Activated effector memory CD4-positive, alpha-beta T cell treated with Interleukin-2 at 50 U/mL for 16 hours (primary cell): ENCODE measurements at places on chromosomes 2 and 18.

GRCh38 chr18:22974001-22974400, 40.9 kb downstream of the RBBP8 start:
- DNase-seq, result no peak

- no peak for DNase-seq
These were observed 25.4 kb upstream of the GLI2 start for GRCh38 chr2:120710256-120710655.

- DNase-seq, result peak; percentile 88
These were observed 17.2 kb upstream of the C2orf74 start for GRCh38 chr2:61144697-61145268.

- no peak for DNase-seq
These were observed 139.0 kb upstream of the PIEZO2 start for GRCh38 chr18:11288401-11288800.

DNA sequence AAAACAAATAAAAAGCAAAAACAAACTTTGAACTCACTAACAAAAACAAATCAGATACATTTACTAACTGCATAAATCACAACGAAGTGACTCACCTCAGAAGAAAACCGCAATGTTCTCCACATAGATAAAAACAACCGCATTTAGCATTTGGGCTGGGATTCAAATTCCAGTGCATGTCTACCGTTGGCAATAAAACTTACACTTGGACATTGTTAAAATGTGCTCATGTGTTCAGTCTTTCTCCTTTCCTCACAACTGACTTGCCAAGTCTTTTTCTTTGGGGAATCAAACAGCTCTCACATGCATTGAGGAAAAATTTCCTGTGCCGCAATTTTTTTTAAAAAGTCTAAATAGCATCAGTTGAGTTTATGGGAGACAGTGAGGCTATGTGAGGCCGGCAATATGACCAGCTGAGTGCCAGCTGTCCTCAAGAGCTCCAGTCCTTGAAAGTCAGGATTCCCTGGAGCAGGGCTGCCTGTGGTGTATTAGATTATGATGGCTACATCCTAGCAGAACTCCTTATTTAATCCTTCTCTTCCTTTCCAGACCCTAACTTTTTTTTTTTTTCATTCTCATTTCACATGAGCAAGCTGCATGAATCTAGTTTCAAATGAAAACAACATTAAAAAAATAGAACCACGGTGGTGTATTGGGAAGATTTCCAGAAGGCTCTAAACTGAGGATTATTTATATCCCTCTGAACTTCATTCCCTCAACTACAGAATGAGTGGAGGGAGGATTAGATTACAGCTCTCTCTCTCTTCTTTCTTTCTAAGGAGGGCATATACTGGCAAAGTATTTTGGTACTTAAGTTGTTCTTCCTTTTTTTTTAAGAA, 70.2 kb upstream of the MEIS1 start:
- no peak for DNase-seq

DNA sequence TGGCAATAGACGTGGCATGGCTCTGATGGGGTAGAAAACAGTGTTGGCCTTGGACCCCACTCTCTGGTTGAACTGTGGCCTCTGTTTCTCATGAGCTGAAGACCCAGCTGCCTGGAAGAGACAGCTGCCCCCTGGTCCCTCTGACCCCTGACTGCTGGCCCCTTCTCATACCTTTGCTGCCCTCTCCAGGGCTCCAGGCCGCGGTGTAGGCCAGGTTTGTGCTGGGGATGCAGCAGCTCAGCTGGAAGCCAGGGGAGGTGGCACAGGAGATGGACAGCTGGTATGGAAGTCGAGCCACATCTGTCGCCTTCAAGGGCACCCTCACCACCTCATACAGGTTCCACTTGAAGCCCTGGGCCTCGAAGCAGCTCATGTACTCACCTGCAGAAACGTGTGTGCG, 31.7 kb upstream of the SELENOI start:
- no peak for DNase-seq

DNA sequence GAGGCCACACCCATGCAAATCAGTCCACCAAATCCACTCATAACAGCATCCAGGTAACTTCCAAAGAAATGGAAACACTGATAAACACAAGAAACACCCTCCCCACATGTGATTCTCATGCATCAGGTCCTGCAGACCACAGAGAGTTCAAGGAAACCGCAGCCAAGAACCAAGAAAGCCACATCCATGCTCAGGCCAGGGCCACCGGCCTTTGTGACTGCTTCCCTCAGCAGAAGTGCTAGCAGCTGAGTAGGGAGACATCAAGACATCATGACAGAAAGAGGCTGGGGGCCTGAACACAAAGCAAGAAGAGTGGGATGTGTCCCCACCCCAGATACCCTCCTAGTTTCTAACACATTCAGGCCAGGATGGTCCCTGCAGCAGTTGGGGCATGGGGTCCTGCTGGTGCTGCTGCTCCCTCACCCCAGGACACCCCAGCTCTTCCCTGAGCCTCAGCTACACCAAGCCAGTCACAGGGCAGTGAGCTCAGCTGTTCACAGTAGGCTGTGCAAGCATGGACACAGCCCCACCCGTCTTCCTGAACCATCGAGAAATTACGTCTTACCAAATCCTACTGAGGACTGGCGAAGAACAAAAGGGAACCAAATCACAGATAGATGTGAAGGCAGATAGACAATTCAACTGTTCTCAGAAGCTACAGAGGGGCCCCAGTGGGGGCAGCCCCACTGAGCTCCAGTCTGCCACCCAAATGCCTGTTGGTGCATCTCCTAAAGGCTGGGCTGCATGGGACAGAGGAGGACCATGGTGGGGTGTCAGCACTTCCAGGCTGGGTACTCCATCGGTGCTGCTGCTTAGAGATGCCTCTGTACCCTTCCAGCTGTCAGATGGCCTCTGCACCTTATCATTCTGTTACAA, 60.9 kb downstream of the HDAC4 start:
- DNase-seq, result no peak

GRCh38 chr2:10957391-10957790, 45.7 kb downstream of the KCNF1 start:
- no peak for DNase-seq

- DNase-seq, result no peak
These were observed 46.1 kb upstream of the CELF4 start for GRCh38 chr18:37611614-37612279.

- no peak for DNase-seq
These were observed 16.2 kb downstream of the GPR75 start for GRCh38 chr2:53843595-53843994.

DNA sequence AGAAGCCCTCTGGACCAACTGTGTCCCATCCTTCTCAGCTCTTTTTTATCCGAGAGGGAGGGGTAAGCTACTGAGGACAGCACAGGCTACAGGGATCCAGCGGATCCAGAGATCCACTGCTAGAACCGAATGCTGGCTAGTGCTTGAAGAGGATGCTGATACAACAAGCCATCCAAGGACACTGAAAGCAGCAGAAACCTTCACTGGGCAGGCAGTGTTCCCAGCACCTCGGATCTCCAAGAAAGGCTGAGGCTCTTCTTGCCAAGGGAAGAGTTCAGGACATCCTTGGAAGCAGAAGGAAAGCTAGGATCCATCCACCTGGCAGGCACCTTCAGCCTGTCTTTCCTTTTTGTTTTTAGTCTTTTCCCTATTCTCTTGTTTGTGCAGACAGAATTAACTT, 13.2 kb upstream of the FHOD3 start:
- no peak for DNase-seq

- DNase-seq, result no peak
These were observed 51.6 kb upstream of the CD28 start for GRCh38 chr2:203654826-203655225.

DNA sequence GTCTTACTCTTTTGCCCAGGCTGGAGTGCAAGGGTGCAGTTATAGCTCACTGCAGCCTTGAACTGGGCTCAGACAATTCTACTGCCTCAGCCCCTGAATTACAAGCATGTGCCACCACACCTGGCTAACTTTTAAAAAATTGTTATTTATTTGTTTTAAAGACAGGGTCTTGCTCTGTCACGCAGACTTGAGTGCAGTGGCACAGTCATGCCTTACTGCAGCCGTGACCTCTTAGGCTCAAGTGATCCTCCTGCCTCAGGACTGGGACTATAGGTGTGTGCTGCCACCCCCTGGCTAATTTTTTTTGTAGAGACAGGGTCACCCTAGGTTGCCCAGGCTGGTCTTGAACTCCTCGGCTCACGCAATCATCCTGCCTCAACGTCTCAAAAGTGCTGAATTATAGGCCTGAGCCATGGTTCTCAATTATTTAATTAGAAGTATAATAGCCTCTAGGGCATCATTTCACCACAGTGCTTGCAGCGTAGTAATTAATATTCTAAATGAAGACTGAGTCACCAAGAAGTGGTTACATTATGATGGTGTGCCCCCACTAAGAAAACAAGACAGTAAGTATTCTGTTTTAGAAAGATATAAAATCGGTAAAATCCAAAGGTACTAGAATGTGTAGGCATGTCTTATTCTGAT, 69.6 kb downstream of the EML4 start:
- DNase-seq, result peak; percentile 30

DNA sequence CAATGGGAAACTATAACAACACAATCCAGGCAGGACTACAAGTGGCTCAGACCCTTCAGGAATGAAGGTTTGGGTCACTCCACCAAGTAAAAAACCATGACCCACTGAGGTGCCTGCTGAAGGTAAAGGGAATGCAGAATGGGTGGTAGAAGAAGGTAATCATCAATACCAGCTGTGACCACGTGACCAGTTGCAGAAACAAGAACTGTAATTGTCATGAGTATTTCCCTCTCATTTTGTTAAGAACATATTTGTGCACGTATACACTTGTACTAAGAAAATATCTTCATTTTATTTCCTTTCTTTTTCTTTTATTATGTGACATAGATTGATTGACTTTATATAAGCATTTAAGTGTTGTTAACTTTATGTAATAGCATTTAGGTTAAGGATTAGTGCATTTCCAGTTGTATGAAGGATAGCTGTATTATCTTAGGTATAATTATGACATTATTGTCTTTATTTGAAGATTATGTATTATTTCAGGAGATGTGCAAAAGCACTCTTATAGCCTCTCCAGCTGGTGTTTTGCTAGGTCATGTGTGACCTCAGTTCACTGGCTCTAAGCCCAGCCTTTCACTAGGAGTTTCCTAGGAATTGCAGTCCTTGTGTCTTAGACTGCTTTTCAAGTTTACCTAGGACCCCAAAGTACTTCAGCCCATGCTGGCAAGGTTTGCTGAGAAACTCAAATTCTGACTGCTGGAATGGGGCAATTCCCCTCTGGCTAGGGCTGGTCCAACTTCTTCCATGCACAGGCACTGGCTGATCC, 125.7 kb upstream of the DPP10 start:
- DNase-seq, result no peak

GRCh38 chr2:23283653-23284052, 101.3 kb upstream of the KLHL29 start:
- no peak for DNase-seq

DNA sequence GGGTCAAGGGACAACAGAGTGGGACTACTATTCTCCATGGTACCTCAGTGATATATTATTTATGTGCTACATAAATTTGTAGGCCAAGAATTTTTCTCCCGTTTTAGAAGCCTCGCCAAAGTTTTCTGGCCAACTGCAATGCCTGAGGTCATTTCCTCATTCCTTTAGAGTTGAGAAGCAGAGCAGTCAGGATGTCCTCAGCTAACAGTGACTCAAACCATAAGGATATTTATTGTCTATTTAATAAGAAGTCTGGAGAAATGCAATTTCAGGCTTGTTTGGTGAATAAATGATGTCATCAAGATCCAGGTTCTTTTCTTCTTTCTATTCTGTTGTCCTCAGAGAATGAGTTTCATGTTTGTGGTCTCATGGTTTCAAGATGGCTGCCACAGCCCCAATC, 91.0 kb downstream of the ADCYAP1 start:
- DNase-seq, result no peak

GRCh38 chr2:152298754-152299153, 36.2 kb upstream of the FMNL2 start:
- no peak for DNase-seq

- no peak for DNase-seq
These were observed 82.8 kb downstream of the MARCHF4 start for GRCh38 chr2:216289470-216289869.

- DNase-seq, result no peak
These were observed 32.7 kb downstream of the SPIRE1 start for GRCh38 chr18:12625241-12625640.

DNA sequence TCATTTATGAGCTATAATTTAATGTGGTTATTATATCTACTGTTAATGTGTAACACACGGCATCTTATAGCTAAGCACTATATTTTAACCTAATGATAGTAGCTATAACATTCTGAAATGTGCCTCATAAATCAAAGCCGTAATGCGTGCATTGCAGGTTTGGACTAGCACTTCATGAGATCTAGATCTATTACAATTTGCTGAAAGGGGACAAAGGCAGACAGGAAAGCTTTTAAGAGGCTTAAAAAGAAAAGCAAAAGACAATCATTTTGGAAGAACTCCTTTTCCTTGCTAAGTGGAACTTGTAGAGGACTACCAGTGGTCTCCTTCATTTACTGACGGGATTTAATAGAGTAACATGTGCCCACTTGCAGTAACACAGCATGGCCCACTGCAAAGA, 213.1 kb downstream of the NBAS start:
- DNase-seq, result no peak

GRCh38 chr18:69172046-69172445, 228.6 kb upstream of the DOK6 start:
- no peak for DNase-seq

DNA sequence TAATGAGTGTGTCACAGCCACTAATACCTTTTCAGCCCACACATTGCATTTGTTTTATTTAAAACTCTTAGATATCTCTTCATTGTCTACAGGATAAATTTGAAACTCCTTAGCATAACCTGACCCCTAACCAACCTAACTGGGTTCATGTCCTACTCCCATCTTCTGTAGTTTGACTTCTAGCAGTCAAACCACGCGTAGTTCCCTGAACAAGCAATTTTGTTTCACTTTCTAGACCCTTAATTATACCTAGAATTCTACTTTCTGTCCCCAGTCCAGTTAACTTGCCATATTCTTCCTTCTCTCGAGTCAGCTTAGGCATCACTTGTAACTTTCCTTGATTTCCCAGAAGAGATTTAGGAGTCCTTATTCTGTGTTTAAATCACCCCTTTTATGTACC, 55.1 kb downstream of the RBBP8 start:
- no peak for DNase-seq

GRCh38 chr2:6337472-6337820, 528.3 kb downstream of the CMPK2 start:
- DNase-seq, result no peak

DNA sequence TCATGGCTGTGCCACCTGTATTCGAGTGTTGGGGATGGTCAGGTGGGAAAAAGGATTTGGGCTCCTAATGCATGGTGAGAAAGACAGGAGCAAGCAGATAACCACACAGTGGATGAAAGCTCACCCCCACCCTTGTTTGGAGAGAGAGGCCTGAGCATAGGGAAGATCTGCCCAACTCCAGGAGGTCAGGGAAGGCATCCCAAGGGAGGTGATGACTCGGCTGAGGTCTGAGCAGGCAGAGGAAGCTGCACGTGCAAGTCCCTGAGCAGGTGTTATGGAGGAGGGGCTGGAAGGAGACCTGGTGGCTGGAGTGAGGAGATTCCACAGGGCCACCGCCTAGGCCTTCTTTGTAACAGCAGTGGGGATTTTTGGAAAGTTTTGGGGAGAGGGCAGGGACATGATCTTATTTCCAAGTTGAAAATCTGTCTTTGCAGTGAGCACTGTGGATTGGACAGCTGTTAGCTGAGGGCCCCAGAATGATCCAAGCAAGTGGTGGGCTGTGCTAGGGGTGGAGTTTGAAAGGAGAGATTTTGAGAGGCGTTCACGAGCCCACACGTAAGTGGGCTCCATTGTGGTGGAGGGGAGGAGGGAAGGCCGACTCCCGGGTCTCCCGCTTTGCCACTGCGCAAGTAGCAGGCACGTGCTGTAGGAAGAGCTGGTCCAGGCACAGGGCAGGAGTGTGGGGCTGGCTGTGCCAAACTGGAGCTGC, 228.5 kb downstream of the GLI2 start:
- no peak for DNase-seq
